ENCODE measurements at places on chromosomes 12 and 14. TPM values are rescaled to one million over a fixed set of nuclear protein-coding genes. Genes with fewer than 3 reads are reported as not detected.
A peak's percentile ranks its signal among the peaks of the same experiment; 100 is the strongest.

GRCh38 chr12:6444704-6445688 lies at the start of gene CD27:
Gene CD27, plus strand, starts transcription at chr12:6444955. Its CDS starts 141 bp downstream, at chr12:6445096.
- no peak for DNase-seq

GRCh38 chr12:124453419-124454351 lies 113.7 kb downstream of the NCOR2 start:
- peak; percentile 93 for DNase-seq

- no peak for DNase-seq
Measured at GRCh38 chr12:54232790-54233189, 44.0 kb upstream of the SMUG1 start.

DNA sequence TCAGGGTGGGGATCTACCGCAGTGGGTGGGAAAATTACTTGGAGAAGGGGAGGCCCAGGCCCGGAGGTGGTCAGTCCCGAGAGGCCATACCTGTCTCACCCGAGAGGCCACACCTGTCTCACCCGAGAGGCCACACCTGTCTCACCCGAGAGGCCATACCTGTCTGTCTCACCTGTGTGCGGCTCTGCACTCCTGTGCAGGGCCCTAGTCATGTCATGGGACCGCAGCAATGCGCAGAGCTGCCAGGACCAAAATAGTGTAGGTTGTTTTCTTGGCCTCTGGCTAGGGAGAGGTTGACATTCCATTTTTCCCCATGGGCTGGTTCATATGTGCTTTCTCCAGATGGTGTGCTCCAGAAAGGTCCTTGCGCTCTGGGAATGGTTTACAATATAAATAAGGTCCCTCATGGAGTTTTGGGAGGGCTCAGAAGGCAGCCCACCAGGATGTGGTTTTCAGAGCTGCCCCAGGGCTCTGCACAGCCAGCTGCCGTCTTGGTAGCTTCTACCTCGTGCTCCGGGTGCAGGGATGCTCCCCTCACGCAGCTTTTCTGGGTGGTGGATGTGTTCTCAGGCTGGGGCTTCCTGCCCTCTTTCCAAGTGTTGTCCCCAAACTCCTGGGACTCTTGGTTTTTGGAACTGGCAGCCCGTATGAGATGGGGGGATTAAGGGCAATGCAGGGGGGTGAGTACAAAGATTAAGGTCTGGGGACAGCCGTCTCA lies 58.2 kb downstream of the CACNA1C start:
- DNase-seq: peak; percentile 12

DNA sequence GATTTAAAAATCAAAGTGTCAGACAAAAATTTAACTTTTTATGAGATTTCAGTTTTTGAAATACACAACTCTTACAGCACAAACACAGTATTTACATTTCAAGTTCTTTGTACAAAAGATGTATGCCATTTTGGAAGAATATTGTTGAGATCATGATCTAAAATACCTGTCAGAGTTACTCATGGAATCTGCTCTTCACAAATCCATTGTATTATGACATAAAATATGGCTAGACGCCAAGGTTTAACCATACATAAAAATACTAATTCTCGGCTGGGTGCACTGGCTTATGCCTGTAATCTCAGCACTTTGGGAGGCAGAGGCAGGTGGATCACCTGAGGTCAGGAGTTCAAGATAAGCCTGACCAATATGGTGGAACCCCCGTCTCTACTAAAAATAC lies 6.2 kb upstream of the SYCP3 start:
- no peak for DNase-seq

GRCh38 chr14:33936391-33936790 lies 14.5 kb downstream of the EGLN3 start:
- DNase-seq: no peak

GRCh38 chr12:69904777-69905176 lies 79.8 kb downstream of the MYRFL start:
- DNase-seq: peak; percentile 77

DNA sequence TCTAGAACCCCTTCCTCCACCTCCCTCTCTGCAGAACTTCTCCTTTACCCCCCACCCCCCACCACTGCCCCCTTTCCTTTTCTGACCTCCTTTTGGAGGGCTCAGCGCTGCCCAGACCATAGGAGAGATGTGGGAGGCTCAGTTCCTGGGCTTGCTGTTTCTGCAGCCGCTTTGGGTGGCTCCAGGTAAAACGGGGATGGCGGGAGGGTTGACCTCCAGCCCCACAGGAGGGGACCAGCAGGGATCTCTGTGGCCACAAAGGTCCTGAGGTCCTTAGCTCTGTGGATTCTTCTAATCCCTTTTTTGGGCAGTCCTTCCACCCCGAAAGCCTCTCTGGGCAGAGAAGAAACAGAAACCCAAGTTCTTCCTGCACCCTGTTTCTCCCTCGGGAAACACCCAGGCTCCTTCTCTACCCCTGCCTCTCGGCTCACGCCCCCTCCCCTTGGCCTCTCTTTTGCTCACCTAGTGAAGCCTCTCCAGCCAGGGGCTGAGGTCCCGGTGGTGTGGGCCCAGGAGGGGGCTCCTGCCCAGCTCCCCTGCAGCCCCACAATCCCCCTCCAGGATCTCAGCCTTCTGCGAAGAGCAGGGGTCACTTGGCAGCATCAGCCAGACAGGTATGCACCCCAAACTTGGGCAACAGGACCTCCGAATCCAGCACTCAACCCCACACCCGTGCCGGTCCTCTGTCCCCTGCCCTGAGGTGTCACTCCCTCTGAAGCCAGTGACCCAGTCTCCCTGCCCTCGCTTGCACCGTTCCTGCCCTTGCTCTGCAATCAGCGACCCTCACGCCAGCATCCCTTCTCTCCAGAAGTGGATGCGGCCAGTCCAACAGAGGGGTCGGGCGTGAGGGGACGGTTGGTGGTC lies 638 bp downstream of the LAG3 start:
- DNase-seq: no peak

Gene SLC38A4
- 8.4 TPM for polyA plus RNA-seq

Gene C12orf60
- polyA plus RNA-seq: 1.4 TPM

Gene ESRRB
- polyA plus RNA-seq: 1.9 TPM

Gene E2F7
- 2.9 TPM for polyA plus RNA-seq

Gene MYH7
- polyA plus RNA-seq: 558 TPM

Measured in muscle of leg (tissue), 16 donors.